ENCODE measurements at places on chromosomes 6 and 20.
A peak's percentile ranks its signal among the peaks of the same experiment; 100 is the strongest.

- DNase-seq, result no peak
Measured at GRCh38 chr6:41367061-41367460, 31.7 kb downstream of the NCR2 start.

DNA sequence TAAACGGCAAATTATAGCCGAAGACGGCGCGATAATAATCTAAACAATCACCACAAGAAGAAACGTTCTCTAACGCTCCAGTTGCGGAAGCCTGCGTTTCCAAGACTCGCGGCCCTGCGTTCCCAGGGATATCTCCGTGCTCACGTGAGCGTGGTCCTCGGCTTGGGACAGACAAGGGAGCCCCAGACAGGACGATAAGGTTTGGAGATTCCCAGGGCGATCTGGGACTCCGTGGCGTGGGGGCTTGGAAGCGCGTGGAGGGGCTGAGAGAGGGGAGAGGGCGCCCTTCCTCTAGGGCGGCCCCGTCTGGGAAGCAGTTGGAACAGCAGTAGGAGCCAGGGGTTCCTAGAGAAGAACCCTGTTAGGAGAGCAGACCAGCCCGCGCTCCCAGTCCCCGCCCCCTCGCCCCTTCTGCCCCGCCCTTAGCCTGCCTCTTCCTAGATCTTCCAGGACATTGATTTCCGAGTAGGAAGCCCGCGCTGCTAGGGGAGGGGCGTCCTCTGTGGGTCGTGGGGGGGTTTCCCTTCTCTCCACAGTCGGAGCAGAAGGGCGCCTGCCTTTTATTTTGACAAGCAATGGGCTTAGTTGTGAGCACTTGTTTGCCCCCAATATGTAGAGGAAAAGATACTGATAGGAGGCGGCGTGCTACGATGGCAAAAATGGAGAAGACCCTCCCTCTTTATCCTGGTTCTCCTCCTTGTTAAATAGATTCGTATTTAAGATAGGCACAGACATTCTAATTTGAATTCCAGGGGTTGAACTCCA lies 10.6 kb downstream of the NRN1 start:
- DNase-seq, result peak; percentile 40

DNA sequence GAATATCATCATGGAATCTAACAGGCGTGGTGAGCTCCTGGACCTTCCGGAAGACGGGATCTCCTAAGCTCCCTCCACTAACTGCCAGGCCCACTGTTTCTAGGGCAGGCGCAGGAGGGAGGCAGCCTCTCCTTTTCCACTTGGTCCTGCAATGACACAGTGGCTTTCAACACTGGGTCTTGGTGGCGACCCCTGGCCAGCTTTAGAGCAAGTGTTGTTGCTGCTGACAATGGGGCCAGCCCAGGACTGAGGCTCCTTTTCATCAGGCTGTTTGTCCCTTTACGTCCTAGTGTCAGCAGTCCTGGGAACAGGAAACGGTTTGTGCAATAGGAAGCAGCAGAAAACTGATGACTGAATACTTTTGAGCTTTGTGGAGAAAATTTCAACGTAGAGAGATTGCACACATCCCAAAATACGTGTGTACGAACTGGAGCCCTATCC lies 9.7 kb upstream of the QKI start:
- DNase-seq, result no peak

- DNase-seq, result no peak
Measured at GRCh38 chr6:14436592-14437132, 319.1 kb downstream of the CD83 start.

GRCh38 chr6:48151142-48151541 lies 40.1 kb upstream of the PTCHD4 start:
- no peak for DNase-seq

DNA sequence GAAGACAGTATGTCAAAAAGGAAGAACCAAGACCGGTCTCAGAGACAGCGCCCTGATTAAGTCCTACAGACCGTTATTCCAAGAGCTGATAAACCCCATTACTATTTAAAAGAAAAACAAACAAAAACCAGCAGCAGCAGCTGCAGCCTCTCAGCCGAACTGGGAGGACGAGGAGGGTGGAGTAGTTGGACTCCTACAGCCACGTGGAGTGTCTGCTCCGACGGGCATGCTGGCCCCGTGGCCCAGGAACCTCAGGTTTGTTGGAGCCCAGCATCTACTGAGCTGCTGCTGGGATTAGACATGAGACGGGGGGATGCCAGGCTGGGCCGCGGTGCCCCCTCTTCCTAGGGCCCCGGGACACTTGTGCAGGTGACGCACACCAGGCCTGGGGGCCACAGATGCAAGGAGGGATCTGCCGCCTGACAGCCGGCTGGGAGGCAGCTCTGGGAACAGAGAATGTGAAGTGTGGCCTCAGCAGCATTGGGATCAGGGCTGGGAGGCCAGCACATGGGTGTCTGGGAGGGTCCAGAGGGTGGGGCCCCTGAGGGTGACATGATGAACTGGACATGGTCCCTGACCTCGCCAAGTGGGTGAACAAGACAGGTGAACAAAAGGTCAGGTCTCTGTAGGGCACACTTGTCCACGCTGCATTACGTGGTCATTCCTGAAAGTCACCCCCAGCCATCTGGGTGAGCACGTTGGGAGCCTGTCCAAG lies 2.9 kb upstream of the ZBTB46 start:
- DNase-seq, result no peak

- DNase-seq, result no peak
Measured at GRCh38 chr6:28920281-28920680, 3.5 kb downstream of the TRIM27 start.

- no peak for DNase-seq
Measured at GRCh38 chr6:131205481-131206244, 70.4 kb downstream of the AKAP7 start.

DNA sequence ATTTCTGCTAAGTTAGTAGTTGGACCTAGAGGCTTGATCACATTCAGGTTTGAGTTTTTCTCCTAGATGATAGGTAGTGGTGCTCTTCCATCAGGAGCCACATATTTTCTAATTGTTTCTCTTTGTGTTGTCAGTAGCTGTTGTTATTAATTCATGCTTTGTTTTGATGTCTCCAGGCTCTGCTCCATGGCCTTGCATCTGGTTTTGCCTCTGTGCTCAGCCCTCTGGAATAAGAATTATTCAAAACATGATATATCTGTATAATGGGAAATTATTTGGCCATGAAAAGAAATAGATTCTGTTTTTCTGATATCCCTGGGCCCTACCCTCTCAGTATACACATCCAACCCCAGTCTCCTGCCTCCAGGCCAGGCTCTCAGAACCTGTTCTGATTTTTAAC lies 184.8 kb downstream of the CDC5L start:
- DNase-seq, result no peak

All from DMS79 (cell line).